ENCODE measurements at places on chromosomes 6 and 20.

DNA sequence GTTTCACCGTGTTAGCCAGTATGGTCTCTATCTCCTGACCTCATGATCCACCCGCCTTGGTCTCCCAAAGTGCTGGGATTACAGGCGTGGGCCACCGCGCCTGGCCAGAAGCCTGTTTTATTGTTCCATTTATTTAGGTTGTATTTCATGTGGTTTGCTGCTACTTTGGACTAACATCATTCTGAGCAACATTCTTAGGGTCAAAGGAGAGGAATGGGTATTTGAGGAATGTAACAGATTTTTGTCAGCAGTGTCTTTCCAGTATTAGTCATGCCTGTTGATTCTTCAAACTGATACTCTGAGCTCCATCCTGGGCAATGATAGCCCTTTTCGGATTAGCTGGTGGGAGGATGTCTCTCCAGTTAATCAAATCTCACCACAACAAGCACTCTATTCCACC lies 213.0 kb upstream of the CITED2 start:
- DNase-seq, result no peak

GRCh38 chr6:160767647-160768019 lies 65.6 kb downstream of the PLG start:
- DNase-seq, result no peak

DNA sequence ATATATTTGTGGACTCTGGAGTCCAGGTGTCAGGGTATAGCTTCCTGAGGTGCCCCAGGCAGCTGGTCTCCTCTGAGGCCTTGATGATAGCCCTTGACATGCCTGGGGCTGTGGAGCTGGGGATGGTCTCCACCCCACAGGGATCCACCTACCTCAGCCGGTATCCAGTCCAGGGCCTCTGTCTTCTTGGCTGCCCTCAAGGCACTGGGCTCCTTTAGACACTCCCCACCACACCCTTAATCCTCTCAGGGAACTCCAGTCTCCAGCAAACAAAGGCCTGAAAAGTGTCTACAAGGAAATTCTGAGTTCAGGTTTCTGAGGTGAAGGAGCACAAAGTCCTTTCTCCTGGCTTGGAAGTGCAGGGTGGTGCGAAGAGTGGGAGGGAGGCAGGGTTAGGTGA lies 44.6 kb upstream of the DDR1 start:
- no peak for DNase-seq

- DNase-seq, result no peak
Measured at GRCh38 chr6:109239651-109240321, 142.5 kb downstream of the CD164 start.

GRCh38 chr6:73798592-73798991 lies 102.6 kb downstream of the CD109 start:
- peak; percentile 13 for DNase-seq

DNA sequence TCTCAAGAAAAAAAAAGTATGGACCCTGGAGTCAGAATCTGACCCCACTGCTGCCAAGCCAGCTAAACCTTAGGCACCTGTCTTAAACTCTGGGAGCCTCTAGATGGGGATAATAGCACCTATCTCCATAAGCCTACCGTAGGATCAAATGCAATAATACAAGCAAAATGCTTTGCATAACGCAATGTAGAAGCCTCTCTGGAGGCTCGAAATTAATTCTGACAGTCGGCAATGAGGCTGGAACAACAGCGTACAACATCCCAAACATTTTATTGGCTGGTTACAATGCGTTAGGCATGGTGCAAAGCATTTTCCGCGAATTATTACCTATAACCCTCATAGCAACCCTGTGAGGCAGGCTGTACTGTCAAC lies 521 bp downstream of the CDK5RAP1 start:
- DNase-seq, result no peak

DNA sequence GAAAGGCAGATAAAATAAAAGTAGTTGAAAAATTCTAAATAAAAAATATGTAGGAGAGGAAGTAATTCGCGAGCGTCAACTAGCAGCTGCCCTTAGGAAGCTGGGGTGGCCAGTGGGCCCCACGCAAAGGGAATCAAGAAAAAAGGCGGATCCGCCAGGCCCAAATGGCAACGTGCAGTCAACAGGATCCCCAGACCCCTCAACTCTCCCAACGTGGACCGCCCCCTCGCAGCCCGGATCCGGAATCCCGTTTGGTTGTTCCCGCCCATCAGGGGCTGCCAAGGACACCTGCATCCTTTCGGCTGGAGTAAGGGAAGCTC lies 296 bp downstream of the DZANK1 start:
- DNase-seq, result no peak
